CD4-positive, alpha-beta T cell treated with Interleukin-15 for 1 hour (primary cell): ENCODE measurements at places on chromosomes 12 and 14.

DNA sequence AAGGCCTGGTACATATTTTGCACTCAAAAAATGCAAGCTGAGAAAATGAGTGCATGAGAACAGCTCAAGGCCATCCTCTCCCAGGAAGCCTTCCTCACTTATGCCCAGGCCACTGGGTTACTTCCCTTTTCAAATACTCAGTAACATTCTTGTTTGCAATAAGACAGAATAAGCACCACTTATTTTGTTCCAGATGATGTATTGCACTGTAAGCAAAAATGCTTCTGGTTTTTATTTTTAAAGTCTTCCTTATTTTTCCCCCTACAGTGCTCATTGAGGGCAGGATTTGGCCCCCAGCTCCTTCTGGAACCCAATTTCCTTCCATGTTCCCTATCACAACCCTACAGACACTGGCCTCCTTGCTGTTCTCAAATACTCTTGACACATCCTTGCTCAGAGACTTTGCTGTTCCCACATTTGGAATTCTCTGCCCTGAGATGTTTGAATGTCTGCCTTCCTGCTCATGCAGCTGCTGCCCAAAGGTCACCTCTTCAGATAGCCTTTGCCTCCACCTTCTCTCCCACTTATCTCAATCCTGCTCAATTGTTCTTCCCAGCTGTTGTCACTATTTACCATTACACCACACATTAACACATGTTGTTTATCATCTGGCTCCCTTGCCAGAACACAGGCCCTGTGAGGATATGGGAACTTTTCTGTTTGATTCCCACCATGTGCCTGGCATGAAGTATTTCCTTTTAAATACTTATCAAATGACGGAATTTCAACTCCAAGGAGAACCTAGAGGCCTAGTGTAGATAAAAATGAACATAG, 49.9 kb downstream of the IFNG start:
- no peak for DNase-seq

DNA sequence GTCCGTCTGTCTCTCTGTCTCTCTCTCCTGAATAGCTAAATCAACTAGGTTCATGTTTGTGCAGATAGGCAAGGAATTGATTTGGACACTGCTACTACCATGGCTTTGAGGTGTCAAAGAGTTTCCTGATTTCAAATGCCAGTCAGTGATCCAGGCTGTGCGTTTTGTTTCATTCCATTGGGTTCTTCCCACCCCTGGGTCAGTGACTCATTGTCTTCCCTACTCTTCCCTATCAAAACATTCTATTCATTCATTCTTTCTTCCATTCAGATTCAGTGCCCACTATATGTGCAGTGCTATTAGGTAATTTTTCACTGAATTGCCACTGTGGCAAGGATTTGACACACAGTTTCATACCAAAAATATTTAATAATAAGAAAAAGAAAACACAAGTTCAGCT, 50.4 kb downstream of the RPH3A start:
- DNase-seq, result no peak

DNA sequence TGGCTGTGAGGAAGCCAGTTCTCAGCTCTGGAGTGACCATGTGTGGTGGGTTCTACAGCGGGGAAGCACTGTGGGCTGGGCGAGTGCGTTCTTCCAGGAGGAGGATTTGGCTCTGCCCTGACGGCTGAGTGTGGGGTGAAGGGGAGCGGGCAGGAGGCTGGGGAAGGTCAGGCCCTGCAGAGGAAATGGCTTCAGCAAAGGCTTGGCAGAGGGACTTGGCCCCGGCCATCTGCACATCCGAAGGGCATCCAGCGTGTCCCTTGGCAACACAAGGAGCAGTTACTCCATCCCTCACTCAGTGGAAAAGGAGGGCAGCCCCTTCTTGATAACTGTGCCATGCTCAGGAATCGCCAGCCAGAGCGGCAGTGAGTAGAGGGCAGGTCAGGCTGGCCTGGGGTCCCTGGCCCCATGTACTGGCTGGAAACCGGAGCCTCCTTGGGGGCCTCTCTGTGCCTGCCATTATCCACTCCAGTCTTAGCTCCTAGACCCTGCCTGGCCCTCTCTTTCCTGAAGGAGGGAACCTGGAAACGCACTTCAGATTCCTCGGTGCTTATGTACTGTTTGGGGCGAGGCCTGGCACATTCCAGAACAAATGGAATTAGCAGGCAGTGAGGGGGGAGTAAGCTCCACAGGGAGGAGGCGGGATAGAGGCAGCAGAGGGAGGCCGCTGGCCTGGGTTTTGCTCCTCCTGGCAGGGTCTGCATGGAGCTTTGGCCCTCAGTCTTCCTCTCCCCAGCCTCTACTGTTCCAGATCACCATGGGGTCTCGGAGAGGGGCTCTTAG, 133.6 kb upstream of the NCOR2 start:
- no peak for DNase-seq

DNA sequence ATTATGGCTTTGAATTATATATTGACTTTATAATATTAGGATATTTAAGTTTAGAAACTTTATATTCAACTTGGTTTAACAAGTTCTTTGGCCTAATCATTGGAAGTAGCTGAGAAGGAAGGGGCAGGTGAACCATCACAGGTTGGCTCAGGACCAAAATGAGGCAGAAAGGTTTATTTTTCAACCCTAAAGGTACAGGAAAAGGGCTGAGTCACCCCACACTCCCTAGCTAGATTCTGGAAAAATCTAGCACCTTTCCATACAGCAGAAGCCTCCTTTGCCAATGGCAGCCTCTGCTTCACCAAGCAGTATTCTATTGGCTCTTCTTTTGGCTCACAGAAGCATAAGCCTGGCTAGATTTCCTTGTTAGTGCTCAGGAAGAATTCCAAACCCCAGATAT, 19.3 kb upstream of the MED6 start:
- DNase-seq, result no peak

GRCh38 chr12:69688471-69689427, 10.4 kb downstream of the BEST3 start:
- DNase-seq, result peak; percentile 17

DNA sequence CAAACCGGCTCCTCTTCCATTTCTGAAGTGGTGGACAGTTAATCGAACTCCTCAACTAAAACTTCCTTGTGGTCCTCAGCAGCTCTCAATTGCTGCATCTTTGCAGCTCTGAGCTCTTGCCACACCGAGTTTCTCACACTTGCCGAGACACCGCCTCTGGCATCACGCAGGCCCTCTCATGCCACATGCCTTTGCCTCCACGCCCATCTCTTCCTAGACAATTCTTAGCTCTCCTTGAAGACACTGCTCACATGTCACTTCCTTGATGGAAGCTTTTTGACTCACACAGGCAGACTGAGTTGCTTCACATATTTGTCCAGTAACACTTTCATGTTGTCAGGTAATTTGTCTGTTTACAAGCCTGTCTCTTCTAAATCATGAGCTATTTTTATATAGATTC, 29.2 kb downstream of the KCNA1 start:
- no peak for DNase-seq

GRCh38 chr12:2692080-2692479, 102.7 kb upstream of the FKBP4 start:
- DNase-seq, result no peak
